Aortic smooth muscle cell (primary cell): ENCODE measurements at places on chromosomes 3 and 15. TPM values are rescaled to one million over a fixed set of nuclear protein-coding genes. Genes with fewer than 3 reads are reported as not detected.

The LAMB2 gene
- 648 and 801 TPM in 2 replicates for total RNA-seq

The ADAMTS17 gene
- 15.1 and 15.2 TPM in 2 replicates for total RNA-seq

The CPLX3 gene
- total RNA-seq, result under 0.01 TPM in 1 of 2 replicates, not detected in the other

The USP13 gene
- total RNA-seq, result 7.0 and 7.3 TPM in 2 replicates

The TMEM108 gene
- total RNA-seq, result not detected in 2 replicates

The PYGO1 gene
- total RNA-seq, result 4.4 and 7.0 TPM in 2 replicates
